ENCODE measurements at places on chromosomes 2 and 18.

DNA sequence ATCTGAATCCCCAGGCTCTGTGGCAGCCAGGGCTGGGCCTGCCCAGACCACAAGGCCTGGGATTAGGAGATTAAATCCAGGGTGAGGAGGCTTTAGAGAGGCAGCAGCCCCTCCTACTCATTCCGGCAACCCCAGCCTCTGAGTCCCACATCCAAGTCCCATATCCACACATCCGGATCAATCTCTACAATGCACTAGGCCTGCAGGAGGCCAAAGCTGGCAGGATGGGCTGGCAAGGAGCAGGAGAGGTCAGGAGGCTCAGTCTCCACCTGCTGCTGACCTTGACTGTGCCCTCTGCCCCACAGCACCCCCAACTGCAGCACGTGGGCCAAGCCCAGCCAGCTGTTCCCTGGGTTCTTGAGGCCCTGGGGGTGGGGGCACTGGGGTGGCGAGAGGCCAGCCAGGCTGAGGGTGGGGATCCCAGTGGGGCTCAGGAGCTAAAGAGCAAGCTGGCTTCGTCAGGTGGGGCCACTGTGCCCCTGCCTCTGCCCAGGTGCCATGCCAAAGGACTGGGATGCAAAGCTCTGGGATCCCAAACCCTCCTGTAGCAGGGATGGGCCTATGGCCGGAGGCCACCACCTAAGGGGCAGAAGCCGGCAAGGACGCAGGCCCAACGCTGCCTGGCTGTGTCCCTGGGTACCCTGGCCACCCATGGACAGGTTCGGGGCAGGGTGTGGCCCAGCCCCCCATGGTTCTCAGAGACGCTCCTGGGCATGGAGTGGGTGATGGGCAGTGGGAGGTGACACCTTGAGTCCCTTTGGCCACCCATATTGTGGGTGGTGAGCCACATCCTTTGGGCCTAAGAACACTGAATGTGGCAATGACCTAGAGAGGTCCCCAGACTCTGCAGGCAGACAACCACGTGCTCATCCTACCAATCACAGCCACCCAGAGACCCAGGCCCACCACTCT, 3.2 kb downstream of the KIF1A start:
- no peak for DNase-seq

DNA sequence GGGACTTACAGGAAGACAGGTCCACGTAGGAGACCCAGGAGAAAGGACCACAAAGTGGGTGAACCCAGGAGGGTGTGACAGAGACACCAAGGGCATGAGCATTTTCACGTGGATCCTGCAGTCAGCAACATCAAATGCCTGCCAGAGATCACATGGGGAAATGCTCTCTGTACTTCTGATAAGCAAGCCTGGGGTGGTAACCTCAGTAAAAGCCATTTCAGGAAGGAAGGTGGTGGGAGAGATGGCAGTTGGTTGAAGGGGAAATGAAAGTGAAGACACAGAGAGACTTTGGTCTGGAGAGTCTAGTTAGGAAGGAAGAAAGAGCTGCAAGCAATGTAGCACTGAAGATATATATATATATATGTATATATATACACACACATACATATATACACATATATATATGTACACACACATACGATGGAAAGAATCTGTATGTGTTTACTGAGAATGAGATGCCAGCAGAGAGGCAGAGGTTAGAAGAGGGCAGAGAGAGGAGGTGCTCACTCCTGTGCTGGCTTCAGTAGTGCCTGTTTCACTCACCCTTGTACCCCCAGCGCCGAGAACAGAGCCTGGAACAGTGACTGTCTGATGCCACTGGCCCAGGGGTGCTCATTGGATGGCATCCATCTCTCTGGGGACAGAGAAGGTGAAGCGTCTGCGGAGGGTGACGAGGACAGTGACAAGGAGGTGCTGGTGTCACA, 314.9 kb downstream of the AFF3 start:
- no peak for DNase-seq

GRCh38 chr2:126482582-126483464, 173.1 kb upstream of the GYPC start:
- DNase-seq, result no peak

GRCh38 chr18:53790786-53791185, 433.7 kb downstream of the MBD2 start:
- no peak for DNase-seq

GRCh38 chr2:64000630-64001381, 18.4 kb downstream of the VPS54 start:
- no peak for DNase-seq

- no peak for DNase-seq
Observed at GRCh38 chr2:12507295-12507694, 209.4 kb upstream of the TRIB2 start.

DNA sequence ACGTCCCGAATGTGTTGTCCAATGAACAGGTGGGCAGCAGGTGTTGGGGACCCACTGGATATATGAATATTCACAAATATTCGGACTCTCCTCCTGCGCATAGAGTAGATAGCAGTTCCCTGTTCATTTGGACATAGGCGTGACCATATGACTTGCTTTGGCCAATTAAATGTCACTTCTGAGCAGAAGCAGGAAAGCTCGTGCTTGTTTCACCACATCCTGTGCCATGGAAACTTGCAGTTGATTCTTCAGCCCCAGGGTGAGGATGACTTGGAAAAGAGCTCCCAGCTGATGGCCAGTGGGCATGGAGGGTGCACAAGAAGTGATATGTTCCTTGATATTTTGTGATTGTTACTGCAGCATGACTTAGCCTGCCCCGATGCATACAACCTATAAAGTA, 52.6 kb downstream of the PTPRM start:
- no peak for DNase-seq

DNA sequence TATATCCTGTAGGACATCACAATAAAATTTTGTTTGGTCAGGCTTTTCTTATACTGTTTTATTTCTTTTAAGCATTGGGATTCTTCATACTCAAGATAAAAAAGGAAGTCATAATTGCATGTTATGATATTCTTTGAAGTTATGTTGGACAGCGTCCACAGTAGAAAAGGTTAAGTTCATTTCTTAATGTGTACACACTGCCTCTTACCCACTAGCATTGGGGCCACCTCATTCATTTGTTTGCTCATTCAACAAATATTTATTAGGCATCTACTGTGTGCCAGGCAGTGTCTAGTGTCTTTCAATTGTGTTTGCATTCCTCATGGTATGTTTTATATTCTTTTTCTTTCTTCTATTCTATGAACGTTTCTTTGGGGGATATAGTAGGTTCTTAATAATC, 70.2 kb downstream of the PTPRM start:
- no peak for DNase-seq

Data from NCI-H2171 (cell line).